Transverse colon (tissue), 4 donors: ENCODE measurements at places on chromosomes 3 and 15. TPM values are rescaled to one million over a fixed set of nuclear protein-coding genes. Genes with fewer than 3 reads are reported as not detected.

SCN11A gene
- 0.27 TPM for total RNA-seq

DNA sequence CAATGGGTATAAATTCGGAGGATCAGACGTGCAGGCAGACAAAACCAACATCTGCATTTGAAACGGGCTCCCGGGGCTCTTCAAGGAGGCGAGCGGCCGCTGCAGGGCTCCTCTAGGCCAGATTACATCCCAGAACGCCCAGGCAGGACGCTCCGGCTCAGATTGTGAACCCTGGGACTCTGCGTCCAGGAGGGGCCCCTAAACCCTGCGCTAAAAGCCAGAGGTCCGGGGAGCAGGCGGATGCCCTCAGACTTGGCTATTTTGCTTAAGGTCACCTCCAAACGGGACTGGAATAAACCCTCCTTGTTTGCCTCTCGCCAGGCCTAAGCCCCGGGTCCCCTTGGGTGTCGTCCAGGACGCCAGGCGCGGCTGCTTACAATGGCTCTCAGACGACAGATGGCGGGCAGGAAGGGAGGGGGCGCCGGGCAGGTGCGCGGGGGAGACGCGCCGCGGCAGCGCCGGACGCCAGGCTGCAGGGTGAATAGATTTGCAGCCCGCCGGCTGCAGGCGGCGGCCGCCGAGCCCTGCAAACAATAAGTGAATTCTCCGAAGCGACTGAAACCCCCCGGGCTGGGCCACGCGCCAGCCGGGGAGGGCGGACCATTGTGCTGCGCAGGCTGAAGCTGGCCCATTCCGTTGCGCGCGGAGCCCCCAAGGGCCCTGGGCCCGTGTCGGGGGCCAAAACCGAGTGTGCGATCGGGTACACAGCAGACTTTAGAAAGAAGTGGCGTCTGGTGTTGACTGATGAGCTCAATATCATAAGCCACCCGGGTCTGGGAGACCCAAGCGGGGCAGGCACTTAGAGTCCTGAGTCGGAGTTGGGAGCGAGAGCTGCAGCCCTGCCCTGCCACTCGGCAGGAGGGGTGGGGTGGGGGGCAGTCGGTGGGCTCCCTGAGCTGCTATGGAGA is 32.3 kb upstream of the AMOTL2 start:
- peaks cover 43% of the 10 kb centered on the region for H3K27me3 ChIP-seq
- peak overlapping the region; percentile 49 for H3K27ac ChIP-seq
- peaks cover 10% of the 10 kb centered on the region for H3K4me1 ChIP-seq
- no peaks in the 10 kb centered on the region for H3K36me3 ChIP-seq

DNA sequence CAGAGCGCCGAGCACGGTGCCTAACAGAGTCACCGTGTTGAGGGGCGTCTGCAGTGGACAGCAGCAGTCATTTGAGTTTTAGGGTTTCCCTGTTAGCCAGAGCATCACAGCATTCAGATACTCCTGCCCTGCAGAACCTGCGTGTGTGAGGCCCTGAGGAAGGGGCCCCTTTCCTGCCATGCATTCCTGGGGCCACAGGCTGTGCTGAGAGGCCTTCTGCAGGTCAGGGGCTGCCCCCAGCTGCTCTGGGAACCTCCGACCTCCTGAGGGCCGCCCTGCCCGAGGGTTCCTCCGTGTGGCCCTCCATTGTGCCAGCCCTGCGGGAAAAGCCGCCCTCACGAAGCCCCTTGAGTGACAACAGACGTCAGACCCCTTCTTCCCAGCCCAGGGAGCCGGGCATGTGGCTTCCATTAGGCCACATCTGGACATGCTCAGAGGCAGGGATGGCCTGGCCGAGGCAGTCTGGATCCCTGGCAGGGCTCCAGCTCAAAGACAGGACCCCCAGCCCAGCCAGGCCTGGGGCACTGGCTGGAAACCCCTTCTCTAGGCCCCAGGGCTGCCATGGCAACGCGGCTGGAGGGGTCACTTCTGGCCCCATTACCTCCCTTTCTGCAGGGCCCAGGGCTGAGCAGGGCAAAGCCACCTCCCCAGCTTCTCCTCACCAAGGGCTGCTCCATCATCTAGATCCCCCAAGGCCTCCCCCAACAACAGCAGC is 25.3 kb downstream of the FBLN2 start:
- H3K27me3 ChIP-seq: no peaks in the 10 kb centered on the region
- DNase-seq: no peak
- H3K27ac ChIP-seq: no peak overlapping the region
- no peaks in the 10 kb centered on the region for H3K4me1 ChIP-seq

DNA sequence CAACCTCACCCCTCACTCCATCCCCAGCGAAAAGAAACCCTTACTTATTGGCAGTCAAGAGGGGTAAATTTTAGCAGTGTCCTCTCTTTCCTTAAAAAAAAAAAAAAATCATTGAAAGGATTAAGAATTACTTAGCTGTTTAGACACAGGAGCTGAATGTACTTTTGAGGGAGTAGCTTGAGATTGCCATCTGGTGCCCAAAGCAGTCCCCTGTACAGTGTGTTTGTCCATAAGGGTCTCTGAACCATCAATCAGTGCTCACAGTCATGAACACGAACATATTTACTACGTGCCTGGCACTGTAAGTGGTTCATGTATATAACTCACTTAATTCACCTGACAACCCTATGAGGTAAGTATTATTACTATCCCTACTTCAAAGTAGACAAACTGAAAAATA is 463.5 kb downstream of the RAP2B start:
- no peaks in the 10 kb centered on the region for H3K36me3 ChIP-seq
- no peaks in the 10 kb centered on the region for H3K4me1 ChIP-seq
- H3K27ac ChIP-seq: no peak overlapping the region
- H3K4me3 ChIP-seq: no peak overlapping the region

CELF6 gene
- total RNA-seq: 12.9 TPM

PFN2 gene
- 14.1 TPM for total RNA-seq

- no peaks in the 10 kb centered on the region for H3K27me3 ChIP-seq
- DNase-seq: no peak
- no peaks in the 10 kb centered on the region for H3K36me3 ChIP-seq
- H3K27ac ChIP-seq: no peak overlapping the region
- H3K4me3 ChIP-seq: no peak overlapping the region
- H3K4me1 ChIP-seq: no peaks in the 10 kb centered on the region
Measured at GRCh38 chr3:174758943-174759342, 100.2 kb upstream of the NAALADL2 start.

DNA sequence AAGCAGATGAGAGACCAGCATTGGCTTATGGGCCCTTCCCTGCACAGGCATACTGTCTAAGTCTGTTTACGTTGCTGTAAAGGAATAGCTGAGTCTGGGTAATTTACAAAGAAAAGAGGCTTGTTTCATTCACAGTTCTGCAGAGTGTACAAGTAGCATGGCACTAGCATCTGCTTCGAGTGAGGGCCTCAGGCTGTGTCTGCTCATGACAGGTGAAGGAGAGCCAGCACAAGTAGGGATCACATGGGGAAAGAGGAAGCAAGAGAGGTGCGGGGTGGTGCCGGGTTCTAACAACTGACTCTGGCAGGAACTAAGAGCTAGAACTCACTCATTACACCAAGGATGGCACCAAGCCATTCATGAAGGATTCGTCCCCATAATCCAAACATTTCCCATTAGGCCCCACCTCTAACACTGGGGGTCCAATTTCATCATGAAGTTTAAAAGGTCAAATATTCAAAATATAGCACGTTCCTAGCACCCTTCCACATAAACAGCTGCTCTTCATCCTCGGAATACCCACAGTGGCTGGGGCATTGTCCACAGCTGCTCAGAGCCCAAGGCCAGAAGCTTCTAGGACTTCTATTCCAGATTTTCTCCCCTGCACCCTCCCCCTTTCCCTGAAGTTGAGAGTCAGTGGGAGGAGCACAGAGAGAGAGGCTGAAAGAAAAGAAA is 5.6 kb downstream of the RTP3 start:
- no peaks in the 10 kb centered on the region for H3K36me3 ChIP-seq
- H3K4me3 ChIP-seq: no peak overlapping the region
- no peaks in the 10 kb centered on the region for H3K27me3 ChIP-seq

DNA sequence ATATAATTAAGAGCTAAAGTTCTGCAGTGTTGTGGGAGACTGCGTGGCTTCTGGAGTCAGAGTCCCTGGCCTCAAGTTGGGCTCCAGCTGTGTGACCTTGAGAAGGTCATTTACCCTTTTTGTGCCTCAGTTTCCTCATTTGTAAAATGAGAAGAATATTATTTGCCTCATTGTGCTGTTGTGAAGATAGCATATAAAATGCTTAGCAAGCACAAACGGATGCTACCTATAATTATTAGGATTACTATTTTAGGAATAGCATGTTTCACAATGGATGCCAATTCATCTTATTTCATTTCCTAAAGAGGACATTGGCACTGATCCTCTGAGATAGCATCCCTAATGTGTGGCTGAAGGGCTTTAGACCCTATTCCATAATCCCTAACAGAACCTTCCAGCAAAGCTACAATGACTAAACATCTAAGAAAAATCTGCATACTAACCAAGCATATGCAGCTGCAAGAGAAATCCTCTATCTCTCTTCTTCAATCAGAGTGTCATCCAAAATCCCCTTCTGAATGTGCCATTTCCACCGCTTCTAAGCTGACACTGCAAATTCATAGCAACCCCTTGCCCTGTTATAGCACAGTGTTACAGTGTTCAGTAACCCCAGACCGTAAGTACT is 148.3 kb downstream of the RBMS3 start:
- H3K27ac ChIP-seq: peak overlapping the region; percentile 16
- H3K4me3 ChIP-seq: no peak overlapping the region
- no peaks in the 10 kb centered on the region for H3K36me3 ChIP-seq
- DNase-seq: no peak
- H3K4me1 ChIP-seq: no peaks in the 10 kb centered on the region

ACTR8 gene
- total RNA-seq: 23.2 TPM

CEMIP gene
- not detected for total RNA-seq
